ENCODE measurements at places on chromosomes 11 and 22.

- DNase-seq = no peak
Observed at GRCh38 chr11:70317581-70318305, 47.3 kb downstream of the PPFIA1 start.

- no peak for DNase-seq
Observed at GRCh38 chr11:83549984-83550667, 264.0 kb upstream of the CCDC90B start.

- DNase-seq = no peak
Observed at GRCh38 chr11:113528982-113529381, 53.8 kb upstream of the DRD2 start.

DNA sequence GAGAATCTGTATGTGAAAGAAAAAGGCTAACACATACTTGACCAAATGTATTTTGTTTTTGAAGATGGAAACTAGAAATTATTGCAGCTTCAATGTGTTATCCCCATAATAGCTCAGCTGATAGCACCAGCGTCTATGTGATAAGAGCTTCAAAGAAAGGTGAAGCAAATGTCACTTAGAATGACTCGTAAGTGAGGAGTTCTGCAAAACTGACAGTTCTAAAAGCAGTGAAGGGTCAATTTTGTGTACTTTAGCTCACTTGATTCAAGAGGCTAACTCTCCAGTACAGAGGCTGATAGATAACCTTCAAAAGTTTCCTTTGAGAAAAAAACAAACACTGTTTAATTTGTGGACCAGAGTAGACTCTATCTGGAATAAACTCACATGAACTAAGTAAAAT, 87.2 kb upstream of the CARD18 start:
- no peak for DNase-seq

GRCh38 chr11:71581826-71582225, 849 bp downstream of the KRTAP5-11 start:
- no peak for DNase-seq

DNA sequence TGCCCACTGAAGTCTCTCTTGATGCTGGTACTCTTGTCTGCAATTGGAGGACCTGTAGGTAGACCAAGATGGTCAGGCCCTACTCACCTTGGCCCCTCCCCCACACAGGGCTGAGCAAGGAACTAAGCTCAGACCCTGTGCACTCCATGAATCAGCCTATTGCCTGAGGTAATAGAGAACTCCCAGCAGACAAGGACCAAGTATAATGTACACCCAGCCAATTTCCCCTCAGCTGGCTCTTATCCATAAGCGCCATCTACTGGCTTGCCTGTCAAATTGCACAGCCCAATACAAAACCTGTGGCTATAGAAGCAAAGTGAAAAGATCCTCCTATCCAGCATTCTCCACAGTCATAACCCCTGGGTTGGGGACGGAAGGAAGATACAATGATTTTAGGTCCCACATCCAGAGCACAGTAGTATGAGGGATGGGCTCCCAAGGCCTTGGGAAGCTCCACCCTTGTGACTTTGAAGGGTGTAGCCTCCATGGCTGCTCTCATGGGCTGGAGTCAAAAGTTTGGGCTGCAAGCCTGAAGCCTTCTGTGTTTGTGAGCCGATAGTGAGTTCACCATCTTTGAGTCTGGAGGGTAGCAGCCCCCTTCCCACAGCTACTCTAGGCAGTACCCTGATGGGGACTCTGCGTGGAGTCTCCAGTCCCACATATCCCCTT, 56.0 kb downstream of the GLYATL2 start:
- DNase-seq = no peak

GRCh38 chr11:125227151-125227550, 62.6 kb downstream of the PKNOX2 start:
- no peak for DNase-seq

DNA sequence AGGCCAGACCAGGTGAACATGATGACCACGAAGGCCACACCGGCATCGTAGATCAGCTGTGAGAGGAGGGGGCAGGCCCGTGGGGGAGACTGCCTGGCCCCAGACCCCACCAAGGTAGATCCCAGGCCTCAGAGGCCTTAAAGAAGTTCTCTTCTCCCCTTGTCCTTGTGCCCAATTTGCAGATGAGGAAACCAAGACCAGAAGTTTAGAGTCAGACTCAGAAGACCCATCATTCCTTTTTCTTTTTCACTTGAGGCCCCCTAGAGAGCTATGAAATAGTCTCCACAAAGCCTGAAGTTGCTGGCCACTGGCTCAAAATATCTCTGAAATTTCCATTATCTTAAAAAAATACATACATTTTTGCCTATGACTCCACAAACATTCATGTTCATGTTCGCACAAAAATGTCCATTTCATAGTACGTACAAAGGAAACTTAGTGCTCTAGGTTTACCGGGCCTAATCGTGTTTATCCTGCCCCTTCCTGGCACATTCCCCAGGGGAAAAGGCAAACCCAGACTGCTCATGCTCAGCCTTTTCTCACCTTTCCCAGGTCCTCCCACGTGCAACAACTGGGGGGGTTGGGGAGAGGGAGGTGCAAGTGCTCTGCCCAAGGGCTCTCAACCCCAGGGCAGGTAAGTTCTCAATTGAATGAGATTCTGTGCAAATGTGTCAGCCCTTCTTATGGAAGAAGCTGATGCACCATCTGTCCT, 19.2 kb downstream of the SLC43A1 start:
- no peak for DNase-seq

DNA sequence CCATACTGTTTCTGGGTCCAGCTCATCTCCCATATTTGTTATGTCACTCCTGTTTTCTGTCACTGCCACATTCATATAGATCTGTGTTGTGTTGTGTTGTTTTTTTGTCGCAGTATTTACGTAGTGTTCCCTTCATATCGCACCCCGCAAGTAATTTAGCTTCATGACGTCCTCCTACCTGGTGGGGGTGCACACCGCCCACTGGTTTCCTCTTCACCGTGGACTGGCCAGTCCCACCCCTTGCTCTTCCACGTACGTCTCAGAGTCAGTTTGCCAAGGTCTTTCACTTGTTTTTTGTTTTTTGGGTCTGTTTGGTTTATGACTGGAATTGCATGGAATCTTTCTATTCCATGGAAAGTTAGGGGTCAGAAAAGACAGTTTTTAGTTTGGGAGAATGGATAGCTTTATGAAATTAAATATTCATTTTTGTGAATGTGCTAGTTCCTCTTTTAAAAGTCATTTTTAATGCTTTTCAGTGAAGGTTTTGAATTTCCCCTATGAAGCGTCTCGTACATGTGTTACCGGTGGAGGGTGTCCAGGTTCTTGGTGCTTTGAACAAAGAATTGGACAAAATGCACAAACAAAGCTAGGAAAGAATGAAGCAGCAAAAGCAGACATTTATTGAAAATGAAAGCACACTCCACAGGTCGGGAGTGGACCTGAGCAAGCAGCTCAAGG, 134.3 kb downstream of the TBC1D22A start:
- no peak for DNase-seq

DNA sequence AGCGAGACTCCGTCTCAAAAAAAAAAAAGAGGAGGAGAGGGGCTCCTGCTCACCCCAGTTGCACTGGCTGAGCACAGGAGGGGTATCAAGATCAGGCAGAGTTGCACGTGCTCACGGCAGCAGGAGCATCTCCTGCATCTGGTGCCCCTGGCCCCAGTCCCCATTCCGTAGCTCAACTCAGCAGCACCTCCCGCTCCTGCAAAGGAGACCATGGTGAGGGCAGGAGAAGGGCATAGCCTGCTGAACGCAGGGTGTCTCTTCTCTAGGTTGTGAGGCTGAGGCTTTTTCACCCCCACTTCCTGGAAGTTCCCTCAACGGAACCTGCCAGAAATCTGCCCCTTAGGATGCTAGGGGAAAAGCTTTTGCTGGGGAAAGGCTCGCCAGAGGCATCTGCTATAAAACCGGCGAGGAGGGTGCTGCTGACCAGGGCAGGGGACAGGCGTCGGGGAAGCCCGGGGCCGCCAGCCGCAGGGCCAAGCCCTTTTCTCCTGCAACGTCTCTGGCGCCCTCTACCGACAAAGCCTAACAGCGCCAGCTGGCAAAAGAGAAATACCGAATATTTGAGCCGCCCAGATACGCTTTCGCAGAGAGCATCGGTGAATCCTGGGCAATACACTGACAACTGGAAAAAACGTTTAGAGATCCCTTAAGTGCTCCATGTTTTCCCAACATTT, 1.0 kb upstream of the PPP6R2 start:
- no peak for DNase-seq

GRCh38 chr22:48493733-48494132, 1333.9 kb downstream of the BRD1 start:
- DNase-seq = no peak

DNA sequence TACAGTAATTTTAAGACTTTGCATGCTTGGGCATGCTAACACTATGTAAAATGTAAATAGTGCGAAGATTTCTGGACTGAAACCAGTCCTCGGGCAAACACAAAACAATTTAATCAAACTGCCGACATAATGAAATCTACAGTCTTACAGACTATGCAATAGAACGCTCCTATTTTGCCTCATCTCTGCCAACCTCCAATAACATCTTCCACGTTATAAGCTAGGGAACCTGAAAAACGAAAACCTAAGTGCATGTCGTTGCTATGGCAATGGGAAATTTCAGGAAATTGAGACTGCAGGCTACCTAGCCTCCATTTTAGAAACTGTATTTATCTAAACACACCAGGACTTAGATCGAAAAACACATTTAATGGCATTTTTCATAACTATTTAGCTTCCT, 1.1 kb downstream of the CSTF3 start:
- no peak for DNase-seq

- DNase-seq = no peak
Observed at GRCh38 chr11:115933564-115933963, 429.3 kb upstream of the CADM1 start.

DNA sequence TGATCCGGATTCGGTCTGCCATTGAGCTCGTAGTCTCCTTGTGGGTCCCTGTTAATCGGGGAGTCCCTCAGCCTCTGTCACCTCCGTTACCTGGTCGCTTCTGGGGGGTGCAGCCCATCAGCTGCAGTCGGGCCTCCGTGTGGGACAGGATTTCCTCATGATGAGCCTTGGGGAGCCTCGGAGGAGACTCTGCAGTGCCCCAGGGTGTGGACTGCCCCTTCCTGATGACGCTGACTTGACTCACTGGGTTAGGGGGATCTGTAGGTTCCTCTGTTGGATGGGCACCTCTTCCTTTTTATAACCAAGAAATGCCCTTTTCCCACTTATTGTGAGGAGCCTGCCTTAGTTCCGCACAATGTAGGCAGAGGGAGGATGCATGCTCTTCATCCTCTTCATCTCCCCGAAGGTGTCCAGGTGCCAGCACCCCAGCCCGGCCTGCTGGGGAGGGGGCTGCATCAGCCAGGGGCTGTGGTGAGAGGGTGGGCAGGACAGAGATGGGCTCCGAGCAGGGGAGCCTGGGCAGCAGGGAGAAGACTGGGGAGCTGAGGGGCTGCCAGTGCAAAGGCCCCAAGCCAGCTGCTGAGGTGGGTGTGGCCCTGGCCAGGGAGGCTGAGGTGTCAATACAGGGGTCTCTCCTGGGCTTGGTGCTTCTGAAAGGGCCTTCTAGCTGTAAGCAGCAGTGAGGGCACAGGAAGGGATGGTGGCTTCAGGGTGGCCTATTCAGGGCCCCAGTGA, 13.5 kb upstream of the TTLL8 start:
- no peak for DNase-seq

- no peak for DNase-seq
Observed at GRCh38 chr22:21033895-21034294, 1.5 kb upstream of the SLC7A4 start.

- no peak for DNase-seq
Observed at GRCh38 chr22:47371263-47372090, 609.0 kb downstream of the TBC1D22A start.

DNA sequence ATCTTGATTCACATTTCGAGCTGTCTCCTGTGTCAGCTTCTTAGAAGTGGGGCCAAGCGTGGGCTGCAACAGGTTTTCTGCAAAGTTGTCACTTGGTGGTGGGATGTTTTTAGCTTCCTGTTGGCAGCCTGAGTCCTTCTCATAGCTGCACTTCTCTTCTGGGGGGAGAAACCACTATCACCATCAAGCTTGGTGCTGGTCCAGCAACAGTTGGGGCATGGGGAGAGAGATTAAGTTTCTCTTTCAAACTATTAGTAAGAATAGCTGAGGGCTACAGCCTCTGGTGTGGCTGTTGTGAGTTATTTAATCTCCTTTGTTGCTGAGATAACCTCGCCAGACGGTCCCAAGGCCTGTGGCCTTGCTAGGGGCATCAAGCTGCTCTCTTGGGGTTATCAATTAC, 123.3 kb upstream of the CRYBB3 start:
- DNase-seq = no peak

- no peak for DNase-seq
Observed at GRCh38 chr11:107018219-107018901, at the start of gene GUCY1A2. TSS of gene GUCY1A2 (minus strand) at chr11:107018476. CDS start at chr11:107018055, 421 bp downstream.

GRCh38 chr11:63901660-63902059, 15.3 kb downstream of the RCOR2 start:
- DNase-seq = no peak

DNA sequence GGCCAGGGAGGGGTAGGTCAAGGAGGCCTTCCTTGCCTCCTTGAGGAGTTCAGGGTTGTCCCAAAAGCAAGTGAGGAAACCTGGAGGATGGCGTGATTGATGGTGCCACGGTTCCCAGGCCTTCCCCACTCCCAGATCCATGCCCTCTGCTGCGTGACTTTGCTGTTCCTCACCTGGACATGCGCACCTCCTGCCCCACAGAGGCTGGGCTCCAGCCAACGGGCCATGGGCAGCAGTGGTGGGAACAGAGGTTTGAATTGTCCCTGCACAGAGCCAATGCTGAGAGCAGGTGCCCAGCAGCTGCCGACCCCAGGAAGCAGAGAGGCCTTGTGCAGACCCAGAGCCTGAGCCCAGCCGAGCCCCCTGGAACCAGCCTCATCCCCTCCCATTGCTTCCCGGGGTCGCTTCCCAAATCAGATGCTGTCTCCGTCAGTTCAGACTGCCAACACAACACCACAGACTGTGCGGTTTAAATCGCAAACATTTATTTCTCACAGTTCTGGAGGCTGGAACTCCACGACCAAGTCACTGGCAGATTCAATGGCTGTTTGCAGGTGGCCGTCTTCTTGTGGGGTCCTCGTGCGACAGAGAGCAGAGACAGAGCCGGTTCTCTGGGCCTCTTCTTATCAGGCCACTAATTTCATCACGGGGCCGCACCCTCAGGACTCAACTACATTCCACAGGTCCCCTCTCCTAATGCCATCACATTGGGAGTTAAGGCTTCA, 6.2 kb upstream of the LINC01488 start:
- DNase-seq = no peak

DNA sequence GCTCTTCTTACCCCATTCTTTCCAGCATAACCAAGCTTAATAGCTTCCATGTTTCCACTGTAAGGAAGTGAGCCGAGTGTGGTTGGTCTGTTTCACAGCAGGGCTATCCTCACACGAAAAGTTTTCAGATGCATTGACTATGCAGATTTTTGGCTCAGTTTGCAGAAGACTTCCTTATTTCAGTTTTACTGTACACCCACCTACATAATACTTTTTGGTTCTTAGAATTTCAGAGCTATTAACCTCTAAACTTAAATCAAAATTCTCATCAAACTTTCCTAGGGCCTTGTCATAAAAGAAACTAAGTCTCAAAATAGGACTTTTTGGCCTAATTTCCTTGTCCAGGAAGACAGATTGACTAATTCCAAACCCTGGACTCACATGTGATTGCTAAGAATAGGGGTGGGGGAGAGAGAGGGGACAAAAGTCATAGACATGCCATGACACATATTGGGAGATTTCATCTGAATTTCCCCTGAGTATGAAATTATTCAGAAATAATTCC, 7.3 kb upstream of the EHF start:
- DNase-seq = no peak

GRCh38 chr11:30350384-30350783, 27.5 kb downstream of the ARL14EP start:
- DNase-seq = no peak

GRCh38 chr22:43828998-43829782, 17.1 kb upstream of the EFCAB6 start:
- DNase-seq = no peak

- no peak for DNase-seq
Observed at GRCh38 chr22:22714600-22715335, 70.4 kb downstream of the GGTLC2 start.

GRCh38 chr11:75797116-75797515, 17.9 kb upstream of the UVRAG start:
- no peak for DNase-seq

Data from esophagus squamous epithelium (tissue), 5 donors.